ENCODE measurements at places on chromosomes 7 and 10.

DNA sequence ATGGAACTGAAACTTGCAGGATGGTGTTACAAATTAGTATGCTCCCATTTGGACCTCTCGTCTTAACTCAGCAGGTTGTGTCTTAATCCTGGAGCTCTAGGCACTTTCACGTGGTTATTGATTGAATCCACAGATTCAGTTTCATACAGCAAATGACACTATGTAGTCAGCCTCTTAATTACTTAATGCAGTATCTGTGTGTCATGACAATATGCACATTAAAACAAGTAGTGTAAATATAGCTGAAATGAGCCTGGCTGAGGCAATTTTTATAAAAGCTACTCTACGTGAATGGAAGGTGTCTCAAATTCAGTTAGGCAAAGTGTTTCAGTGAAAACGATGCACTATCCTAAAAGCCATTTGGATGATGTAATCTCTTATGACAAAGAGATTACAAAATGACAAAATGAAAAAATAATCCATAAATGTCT is 86.8 kb downstream of the CD36 start:
- no peak for DNase-seq

- no peak for DNase-seq
These were observed 175.2 kb downstream of the CDK14 start for GRCh38 chr7:90771281-90771680.

GRCh38 chr7:32042900-32043299 is 27.3 kb downstream of the PDE1C start:
- DNase-seq, result no peak

DNA sequence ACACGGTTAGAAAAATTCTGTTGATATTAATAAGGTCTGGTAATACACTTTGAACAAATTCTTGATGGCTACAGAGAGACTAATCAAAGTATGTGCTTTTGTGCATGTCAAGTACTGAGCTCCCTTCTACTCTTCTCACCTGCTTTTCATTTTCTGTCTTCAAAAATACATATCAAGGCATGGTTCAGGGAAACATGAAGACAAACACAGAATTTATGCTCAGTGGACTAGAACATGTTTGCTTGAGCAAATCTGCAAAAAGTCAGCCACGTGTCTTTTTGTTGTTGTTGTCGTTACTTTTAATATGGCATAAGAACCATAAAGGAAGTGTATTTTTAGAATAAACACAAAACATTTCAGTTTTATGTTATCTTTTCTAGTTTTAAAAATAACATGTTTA is 21.9 kb downstream of the CDK13 start:
- DNase-seq, result no peak

- DNase-seq, result no peak
These were observed 24.6 kb upstream of the SGMS1 start for GRCh38 chr10:50648089-50648934.

DNA sequence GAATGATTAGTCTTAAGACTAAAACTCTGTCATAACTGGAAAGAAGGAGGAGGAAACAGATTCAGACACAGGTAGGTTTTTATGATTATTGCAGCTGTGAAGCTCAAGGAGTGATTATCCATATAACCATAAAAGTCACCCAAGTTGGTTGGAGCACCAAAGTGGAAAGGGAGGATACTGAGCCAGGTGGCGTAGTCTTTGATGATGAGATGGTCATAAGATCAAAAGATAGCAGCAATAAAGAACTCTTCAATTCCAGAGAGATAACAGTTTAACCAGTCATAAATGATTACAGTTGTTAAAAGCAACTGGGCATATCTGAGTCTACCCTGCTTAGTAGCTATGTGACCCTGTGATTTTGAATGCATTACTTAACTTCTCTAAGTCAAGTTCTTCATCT is 8.4 kb downstream of the ABCB1 start:
- no peak for DNase-seq

- DNase-seq, result no peak
These were observed 164.2 kb upstream of the PITRM1 start for GRCh38 chr10:3336673-3337293.

- DNase-seq, result no peak
These were observed 39.6 kb downstream of the ASAH2 start for GRCh38 chr10:50211670-50212069.

DNA sequence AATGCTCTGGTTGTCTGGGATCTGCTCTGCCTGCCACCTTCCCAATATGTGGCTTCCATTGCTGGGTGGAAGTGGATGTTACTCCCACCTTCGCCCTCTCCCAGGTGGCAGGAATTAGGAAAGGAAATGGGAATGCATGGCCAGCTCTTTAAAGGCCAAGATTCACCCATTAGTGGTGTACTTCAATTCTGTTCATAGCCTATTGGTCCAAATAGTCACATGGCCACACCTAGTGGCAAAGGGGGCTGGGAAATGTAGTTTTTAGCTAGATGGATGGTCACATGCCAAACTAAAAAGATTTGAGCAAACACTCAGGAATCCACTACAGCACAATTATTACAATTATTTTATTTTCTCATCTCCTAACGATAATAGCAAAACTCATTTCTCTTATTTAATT is 135.1 kb downstream of the NPY start:
- DNase-seq, result no peak

- DNase-seq, result no peak
These were observed 138.1 kb upstream of the BTBD16 start for GRCh38 chr10:122132882-122133565.

DNA sequence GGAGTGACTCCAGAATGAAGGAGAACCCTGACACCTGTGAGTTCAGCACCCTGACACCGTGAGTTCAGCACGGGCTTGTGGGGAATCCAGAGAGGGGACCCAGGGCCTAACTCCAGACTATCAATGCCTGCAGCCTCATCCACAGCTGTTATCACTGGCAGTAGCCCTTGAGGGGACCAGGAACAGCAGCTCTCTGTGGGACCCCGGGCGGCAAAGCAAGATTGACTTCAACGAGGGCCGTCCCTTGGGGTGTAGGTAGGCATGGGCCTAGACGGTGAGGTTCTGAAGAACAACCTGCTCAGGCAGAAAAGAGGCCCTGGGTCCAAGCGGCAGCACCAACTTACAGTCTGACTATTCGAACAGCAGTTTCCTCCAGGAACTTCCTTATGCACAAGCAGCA is 8.9 kb downstream of the GRID1 start:
- no peak for DNase-seq

GRCh38 chr7:151181011-151181431 is 6.0 kb downstream of the ASB10 start:
- no peak for DNase-seq

GRCh38 chr10:108598320-108598695 is 1325.0 kb downstream of the XPNPEP1 start:
- no peak for DNase-seq

DNA sequence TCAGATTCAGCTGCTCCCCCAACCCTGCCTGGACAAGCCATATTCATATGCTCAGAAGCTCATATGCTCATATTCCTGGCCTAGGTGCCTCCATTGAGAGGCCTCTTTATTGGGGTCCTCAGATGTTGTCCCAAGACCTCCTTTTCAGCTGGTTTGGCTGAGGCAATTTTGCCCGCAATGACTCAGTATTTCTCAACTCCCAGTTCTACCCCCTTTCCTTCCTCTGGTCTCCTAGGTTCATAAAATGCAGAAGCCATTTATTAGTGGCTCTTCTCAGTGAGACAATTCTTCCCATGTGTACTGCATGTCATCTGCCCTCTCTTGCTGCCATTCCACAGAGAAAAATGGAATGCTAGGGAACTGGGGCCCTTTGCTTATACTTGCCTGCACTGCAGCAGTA is 110.7 kb downstream of the INHBA start:
- no peak for DNase-seq

- DNase-seq, result no peak
These were observed 124.0 kb downstream of the HERPUD2 start for GRCh38 chr7:35570937-35571336.

GRCh38 chr10:8049865-8050555 is 4.5 kb upstream of the GATA3 start:
- no peak for DNase-seq

DNA sequence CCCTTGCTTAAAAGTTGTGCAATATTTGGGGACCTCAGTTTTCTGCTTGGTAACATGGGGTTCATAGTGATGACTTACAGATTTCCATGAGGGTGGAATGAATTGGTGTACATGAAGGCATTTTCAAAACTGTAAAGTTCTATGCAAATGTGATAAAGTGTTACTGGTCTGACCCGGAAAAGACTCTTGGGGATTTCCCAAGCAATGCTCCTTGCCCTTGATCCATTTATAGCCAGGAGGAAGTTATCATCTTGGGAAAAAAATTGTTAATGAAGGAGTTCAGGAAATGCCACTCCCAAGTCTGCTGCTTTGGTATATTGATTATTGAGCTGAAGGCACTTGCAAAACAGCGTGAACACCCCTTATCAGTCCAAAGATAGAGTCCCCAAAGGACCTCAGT is 96.3 kb upstream of the ZPBP start:
- DNase-seq, result no peak

GRCh38 chr7:131633342-131633843 is 77.0 kb upstream of the PODXL start:
- DNase-seq, result no peak

DNA sequence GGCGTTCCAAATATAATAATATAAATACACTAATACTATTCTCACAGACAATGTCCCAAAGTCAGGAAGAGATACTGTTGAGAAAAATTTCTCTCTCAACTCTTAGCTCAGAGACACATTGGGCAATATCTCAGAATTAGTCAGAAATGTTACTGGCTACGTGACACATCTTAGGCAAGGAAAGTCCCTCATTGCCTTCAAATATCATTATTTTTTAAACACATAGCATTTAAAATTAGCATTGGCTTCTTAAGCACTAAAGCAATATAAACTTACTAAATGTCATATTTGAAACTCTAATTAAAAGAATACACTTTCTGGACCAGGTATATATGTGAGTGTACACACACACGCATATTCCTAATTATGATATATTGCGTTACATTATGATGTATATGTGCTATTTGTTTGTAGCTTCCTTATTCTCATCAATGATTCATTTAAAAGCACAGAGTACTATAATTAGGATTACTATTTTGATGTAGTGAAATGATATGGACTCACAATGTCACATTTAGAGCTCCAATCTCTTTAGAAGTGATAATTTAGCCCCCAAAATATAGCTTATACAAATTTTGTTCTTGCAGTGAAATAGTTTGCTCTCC is 255.8 kb downstream of the TWIST1 start:
- no peak for DNase-seq

GRCh38 chr10:123009105-123009820 is 457 bp downstream of the ACADSB start:
- peak; percentile 62 for DNase-seq

DNA sequence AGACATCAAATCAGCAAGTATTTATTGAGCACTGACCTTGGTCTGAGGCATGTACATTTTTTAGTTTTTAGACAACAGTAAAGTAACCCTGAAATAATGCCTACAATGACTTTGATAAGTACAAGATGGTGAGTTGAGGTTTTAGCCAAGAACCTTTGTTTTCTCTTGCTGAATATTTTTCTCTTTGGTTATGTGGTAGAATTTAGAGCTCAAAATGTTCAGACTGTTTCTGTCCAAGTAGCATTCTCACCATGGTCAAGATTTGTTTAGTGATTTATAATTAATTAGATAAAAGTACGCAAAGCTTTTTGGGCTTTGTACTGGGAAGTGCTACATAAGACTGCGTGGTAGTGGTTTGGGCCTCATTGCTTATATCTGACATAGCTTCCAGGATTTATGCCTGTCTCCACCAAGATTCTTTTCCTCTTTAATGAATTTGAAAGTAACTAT is 102.4 kb downstream of the KAT6B start:
- DNase-seq, result no peak

DNA sequence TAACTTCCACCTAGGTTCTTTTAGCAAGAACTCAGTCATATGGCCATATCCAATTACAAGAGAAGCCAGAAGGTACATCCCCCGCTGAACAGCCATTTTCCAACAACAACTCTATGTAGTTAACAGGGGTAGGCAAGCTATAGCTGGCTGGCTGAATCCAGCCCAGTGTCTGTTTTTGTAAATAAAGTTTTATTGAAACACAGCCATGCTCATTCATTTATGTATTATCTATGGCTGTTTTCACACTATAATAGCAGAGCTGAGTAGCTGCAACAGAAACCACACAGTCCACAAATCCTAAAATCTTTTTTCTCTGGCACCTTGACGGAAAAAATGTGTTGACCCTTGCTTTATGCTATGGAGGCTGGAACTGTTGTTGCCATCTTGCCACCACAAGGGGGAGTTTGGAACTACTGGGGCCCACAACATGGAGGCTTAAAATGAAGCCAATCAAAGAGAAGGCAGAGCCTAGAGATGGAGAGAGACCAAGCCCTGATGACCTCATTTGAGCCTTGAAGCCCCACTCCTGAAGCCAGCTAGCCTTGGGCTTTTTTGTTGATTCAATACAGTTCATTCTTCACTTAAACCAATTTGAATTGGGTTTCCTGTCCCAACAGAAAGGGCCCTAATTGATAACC is 33.3 kb upstream of the XPNPEP1 start:
- peak; percentile 71 for DNase-seq

DNA sequence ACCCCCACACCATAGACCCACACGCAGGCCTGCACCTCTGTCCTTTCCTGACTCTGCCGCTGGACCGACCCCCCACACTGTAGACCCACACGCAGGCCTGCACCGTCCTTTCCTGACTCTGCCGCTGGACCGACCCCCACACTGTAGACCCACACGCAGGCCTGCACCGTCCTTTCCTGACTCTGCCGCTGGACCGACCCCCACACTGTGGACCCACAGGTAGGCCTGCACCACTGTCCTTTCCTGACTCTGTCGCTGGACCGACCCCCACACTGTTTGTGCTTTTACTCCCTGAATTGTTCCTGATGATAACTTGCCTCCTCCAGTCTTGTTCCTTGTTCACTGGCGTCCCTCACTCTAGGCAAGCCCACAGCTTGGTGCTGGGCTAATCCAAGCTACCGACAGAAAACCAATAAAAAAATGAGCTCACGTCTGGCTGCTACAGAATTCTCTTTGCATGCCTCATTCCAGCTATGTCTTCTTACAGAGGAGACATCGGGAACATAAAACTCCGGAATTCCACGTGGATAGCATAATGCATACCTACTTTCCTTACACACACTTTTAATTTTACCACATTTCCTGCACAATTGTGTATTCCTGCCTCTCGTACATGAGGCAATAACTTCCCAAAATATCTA is 494.3 kb downstream of the PTPRN2 start:
- no peak for DNase-seq

DNA sequence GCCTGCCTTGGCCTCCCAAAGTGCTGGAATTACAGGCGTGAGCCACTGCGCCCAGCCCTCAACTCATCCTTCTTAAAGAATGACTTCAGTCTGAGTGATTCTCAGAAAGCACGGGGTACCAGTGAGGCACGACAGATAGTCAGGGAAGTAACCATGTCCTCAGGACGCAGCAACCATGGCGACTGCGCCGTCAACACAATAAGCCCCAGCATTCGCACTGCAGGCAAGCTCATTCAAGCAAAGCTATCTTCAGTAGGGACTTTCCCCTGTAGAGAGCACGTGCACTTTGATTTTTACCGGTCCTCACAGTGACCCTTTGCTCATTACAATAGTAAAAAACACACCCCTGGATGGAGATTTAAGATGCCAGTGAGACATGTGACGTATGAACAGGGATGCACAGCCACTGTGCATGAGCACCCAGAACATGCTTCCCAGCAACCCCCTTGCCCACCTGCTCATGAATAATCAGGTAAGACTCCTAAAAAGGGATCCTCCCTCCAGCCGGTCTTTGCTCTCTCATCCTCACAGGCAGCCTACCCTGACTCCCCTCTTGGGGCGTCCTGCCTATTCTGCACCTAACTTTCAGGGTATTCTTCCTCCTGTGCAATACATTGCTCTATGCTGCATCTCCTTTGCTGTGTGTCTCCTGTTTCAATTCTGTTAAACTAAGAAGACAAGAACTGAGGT is 9.1 kb downstream of the WDR86 start:
- no peak for DNase-seq
